Adipose tissue (tissue), 3 donors: ENCODE measurements at places on chromosomes 6 and 20. TPM values are rescaled to one million over a fixed set of nuclear protein-coding genes. Genes with fewer than 3 reads are reported as not detected.

The DHX16 gene
- 16.8 TPM for polyA plus RNA-seq

The HNF4A gene
- polyA plus RNA-seq = 0.22 TPM

The FAM184A gene
- 9.4 TPM for polyA plus RNA-seq

The ZC2HC1B gene
- 0.07 TPM for polyA plus RNA-seq

The HSD17B8 gene
- polyA plus RNA-seq = 5.7 TPM

The CNKSR3 gene
- 6.8 TPM for polyA plus RNA-seq

The CALHM6 gene
- polyA plus RNA-seq = 11.9 TPM

The RIPPLY2 gene
- 0.48 TPM for polyA plus RNA-seq

The DEFB132 gene
- polyA plus RNA-seq = 1.2 TPM

The HBS1L gene
- 30.3 TPM for polyA plus RNA-seq

The SLC22A16 gene
- not detected for polyA plus RNA-seq

The POM121L2 gene
- 0.03 TPM for polyA plus RNA-seq

The NOX3 gene
- polyA plus RNA-seq = not detected

The KCNK15 gene
- 0.85 TPM for polyA plus RNA-seq

The CD93 gene
- polyA plus RNA-seq = 20.2 TPM

The COL21A1 gene
- 1.4 TPM for polyA plus RNA-seq

The RRBP1 gene
- polyA plus RNA-seq = 80.2 TPM

The KHDC1L gene
- not detected for polyA plus RNA-seq

The TTBK1 gene
- polyA plus RNA-seq = 0.01 TPM

The TM9SF4 gene
- 13.7 TPM for polyA plus RNA-seq

The CAP2 gene
- polyA plus RNA-seq = 2.2 TPM

The CYP24A1 gene
- not detected for polyA plus RNA-seq

The GPR6 gene
- polyA plus RNA-seq = not detected

The GCNT2 gene
- 0.86 TPM for polyA plus RNA-seq

The CENPQ gene
- polyA plus RNA-seq = 5.5 TPM

The ADGRB3 gene
- 0.11 TPM for polyA plus RNA-seq

The GTSF1L gene
- polyA plus RNA-seq = not detected

The SIRPD gene
- 0.27 TPM for polyA plus RNA-seq

The HMGCLL1 gene
- polyA plus RNA-seq = 2.2 TPM

The EFCAB8 gene
- polyA plus RNA-seq = not detected
